PC-3 (cell line): ENCODE measurements at places on chromosomes 6 and 20. TPM values are rescaled to one million over a fixed set of nuclear protein-coding genes. Genes with fewer than 3 reads are reported as not detected.

Gene FAM210B
- total RNA-seq: 27.8 and 37.9 TPM in 2 replicates

Gene WFDC10B
- not detected in 2 replicates for total RNA-seq

Gene C6orf58
- not detected in 2 replicates for total RNA-seq

Gene BEND6
- 0.58 and 1.3 TPM in 2 replicates for total RNA-seq

Gene RAMACL
- 0.26 and 0.92 TPM in 2 replicates for total RNA-seq

Gene ALDH8A1
- 1.7 and 1.9 TPM in 2 replicates for total RNA-seq

Gene MAP7
- 13.9 and 25.3 TPM in 2 replicates for total RNA-seq

Gene LHFPL5
- not detected in 2 replicates for total RNA-seq

Gene NCOA5
- 26.9 and 32.1 TPM in 2 replicates for total RNA-seq

Gene FILIP1
- not detected in 2 replicates for total RNA-seq

Gene IMPG1
- not detected in 2 replicates for total RNA-seq

Gene TOX2
- total RNA-seq: 0.98 and 1.8 TPM in 2 replicates

Gene MATN4
- total RNA-seq: 0.33 TPM in 1 of 2 replicates, not detected in the other

Gene NOTCH4
- 1.7 and 1.8 TPM in 2 replicates for total RNA-seq

Gene KCNQ5
- total RNA-seq: 0.17 TPM in 1 of 2 replicates, not detected in the other

Gene MAVS
- total RNA-seq: 38.7 and 44.8 TPM in 2 replicates

Gene SLC25A27
- 3.8 and 13.6 TPM in 2 replicates for total RNA-seq

Gene LBP
- total RNA-seq: not detected in 2 replicates

Gene PRDM13
- not detected in 2 replicates for total RNA-seq

Gene CBLN4
- not detected in 2 replicates for total RNA-seq

Gene PAK5
- total RNA-seq: not detected in 2 replicates

Gene CDH22
- total RNA-seq: not detected in 2 replicates

Gene WFDC5
- not detected in 2 replicates for total RNA-seq

Gene SLC35D3
- total RNA-seq: not detected in 2 replicates

Gene RFX6
- total RNA-seq: 0.15 and 0.17 TPM in 2 replicates

Gene HLA-DRB5
- total RNA-seq: not detected in 2 replicates
